Left ventricle myocardium superior (tissue), 1 donor: ENCODE measurements at places on chromosomes 6 and 20. TPM values are rescaled to one million over a fixed set of nuclear protein-coding genes. Genes with fewer than 3 reads are reported as not detected.
A peak's percentile ranks its signal among the peaks of the same experiment; 100 is the strongest.

The ATP6V1G2 gene
- total RNA-seq = 2.1 TPM

GRCh38 chr20:25272223-25273000 is 24.5 kb downstream of the PYGB start:
- DNase-seq = peak; percentile 23

- no peak for DNase-seq
These were observed 116.7 kb upstream of the PRSS16 start for GRCh38 chr6:27130668-27131428.

The KCNK16 gene
- total RNA-seq = not detected

DNA sequence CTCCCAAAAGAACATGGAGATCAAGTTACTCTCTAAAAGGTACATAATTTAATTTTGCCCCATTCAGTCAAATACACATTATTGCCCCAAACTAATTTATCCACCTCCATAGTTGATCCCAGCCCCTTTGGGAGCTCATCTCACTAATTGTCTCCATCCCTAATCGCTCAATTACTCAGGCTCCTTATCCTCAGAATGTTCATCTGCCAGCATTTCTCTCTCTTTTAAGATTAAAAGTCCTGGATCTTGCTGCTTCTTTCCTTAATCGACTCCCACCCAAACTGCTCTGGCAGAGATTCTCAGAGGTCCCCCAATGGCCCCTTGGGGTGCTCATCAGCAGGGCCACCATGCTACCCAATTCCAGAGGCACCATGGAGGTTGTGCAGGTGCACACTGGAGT is 18.4 kb upstream of the NNAT start:
- DNase-seq = no peak

- DNase-seq = no peak
These were observed 104.4 kb upstream of the SALL4 start for GRCh38 chr20:51906679-51907078.

DNA sequence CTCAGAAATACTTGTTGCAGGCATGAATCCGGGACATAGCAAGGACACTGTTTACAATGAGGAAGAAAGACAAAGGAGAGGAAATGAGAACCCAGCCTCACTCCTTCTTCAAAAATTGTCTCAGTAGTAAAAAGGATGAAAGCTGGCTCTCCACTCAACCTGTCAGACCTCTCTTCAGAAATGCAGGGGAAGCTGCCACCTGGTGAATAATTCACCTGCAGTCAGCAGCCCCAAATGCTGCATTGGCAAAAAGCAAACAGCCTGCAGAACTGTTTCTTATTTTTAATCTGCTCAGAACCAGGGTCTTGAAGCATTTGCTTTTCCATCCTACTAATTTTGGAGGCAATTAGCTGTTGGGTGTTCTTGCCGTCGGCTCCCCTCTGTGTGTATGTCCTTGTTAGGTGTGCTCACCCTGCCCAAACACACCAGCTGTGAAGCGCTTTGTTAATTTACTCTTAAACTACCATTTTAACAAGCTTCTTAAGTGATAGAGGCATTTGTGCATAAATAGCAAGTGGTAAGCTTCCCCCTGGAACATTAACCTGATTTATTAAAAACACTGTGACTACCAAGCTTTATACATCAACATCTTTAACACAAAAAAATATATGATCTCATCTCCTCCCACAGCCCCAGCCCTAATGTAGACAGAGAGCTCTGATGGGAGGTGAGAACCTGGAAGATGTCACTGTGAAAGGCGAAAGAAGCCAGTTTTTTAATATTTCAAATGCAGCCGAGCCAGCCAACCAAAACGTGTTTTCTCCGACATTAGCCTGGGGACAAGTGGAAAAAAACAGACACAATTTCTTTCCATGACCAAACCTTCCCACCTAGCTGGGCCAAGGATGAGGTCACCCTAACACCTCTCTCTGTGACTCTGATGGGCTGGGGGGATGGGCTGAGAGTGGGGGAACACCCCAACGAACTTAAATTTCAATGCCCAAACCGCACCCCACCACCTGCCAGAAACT is 451.0 kb upstream of the SULF2 start:
- no peak for DNase-seq

DNA sequence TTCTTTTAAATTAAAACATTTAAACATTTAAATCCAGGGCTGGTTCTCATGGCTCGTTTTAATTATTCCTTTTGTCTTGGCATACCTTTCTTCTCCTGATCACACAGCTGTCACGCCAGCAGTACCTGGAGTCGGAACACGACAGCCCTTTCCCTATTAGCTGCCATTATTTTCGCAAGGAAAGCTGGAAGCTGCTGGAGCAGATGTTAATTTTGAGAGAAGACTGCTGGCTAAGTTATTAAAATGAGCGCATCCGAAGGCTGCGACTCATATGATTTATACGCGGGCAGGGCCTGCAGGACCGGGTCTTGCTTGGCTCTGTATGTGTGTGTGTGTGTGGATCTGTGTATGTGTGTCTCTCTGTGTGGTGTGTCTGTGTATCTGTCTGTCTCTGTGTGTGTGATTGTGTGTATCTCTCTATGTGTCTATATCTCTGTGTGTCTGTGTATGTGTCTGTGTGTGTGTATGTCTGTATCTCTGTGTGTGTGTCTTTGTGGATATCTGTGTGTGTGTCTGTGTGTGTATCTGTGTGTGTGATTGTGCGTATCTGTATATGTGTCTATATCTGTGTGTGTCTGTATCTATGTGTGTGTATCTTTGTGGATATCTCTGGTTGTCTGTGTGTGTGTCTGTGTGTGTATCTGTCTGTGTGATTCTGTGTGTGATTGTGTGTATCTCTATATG is 191.5 kb downstream of the CDH4 start:
- no peak for DNase-seq

DNA sequence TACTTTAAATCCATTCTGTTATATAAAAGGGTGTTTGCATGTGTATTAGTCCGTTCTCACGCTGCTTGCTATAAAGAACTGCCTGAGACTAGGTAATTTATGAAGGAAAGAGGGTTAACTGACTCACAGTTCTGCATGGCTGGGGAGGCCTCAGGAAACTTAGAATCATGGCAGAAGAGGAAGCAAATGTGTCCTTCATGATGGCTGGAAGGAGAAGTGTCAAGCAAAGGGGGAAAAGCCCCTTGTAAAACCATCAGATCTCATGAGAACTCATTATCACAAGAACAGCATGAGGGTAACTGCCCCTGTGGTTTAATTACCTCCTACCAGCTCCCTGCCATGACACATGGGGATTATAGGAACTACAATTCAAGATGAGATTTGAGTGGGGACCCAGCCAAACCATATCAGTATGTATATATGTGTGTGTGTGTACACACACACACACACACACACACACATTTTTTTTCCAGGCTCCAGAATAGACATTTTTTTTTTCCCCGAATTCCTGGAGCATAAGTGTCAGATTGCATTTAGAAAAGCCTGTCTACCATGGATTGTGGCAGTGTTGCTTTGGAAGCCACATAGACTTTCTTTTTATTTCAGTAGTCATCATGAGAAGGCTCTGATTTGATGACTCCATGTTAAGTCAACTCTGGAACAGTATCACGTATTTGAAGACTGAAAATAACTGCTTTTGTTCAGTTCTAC is 31.5 kb downstream of the KDM1B start:
- no peak for DNase-seq

DNA sequence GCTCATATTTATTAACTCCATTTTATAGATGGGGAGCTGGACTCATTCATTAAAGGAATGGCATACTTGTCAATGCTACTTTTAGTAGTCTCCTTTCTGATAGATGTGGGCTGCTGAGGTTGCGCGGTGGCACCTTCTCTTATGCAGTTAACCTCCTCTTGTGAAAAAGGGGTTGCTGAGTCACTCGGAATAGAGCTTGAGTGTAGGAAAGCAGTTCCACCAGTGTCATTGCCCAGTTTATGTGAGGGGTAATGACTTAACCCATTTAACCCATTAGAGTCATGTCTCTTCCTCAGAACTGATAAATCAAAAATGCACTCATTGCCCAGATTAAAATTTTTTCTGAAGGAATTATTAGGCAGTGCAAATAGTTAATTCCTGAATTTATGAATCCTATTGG is 6.3 kb downstream of the MAPK14 start:
- no peak for DNase-seq

The RING1 gene
- 30.1 TPM for total RNA-seq

The EDEM2 gene
- total RNA-seq = 9.7 TPM

The OR2J2 gene
- total RNA-seq = not detected

GRCh38 chr6:127291495-127291894 is 24.8 kb downstream of the RNF146 start:
- DNase-seq = no peak

- DNase-seq = peak; percentile 85
These were observed 78.0 kb downstream of the PTPN1 start for GRCh38 chr20:50588034-50588736.

- DNase-seq = no peak
These were observed 9.8 kb upstream of the TASP1 start for GRCh38 chr20:13648291-13649228.

- no peak for DNase-seq
These were observed 496.7 kb downstream of the C6orf118 start for GRCh38 chr6:164812706-164813105.

- DNase-seq = no peak
These were observed 673 bp downstream of the CST7 start for GRCh38 chr20:24949756-24950127.

The SLC17A3 gene
- not detected for total RNA-seq

- DNase-seq = no peak
These were observed 46.3 kb upstream of the ENTPD6 start for GRCh38 chr20:25148982-25149846.

- DNase-seq = no peak
These were observed 4.5 kb upstream of the CPNE1 start for GRCh38 chr20:35669221-35669620.

The KATNA1 gene
- 9.5 TPM for total RNA-seq

The BPIFB4 gene
- total RNA-seq = not detected

- no peak for DNase-seq
These were observed 41.8 kb downstream of the GPR63 start for GRCh38 chr6:96795481-96795880.

The LSM2 gene
- total RNA-seq = 20.1 TPM

- DNase-seq = no peak
These were observed 207.5 kb downstream of the SMOC2 start for GRCh38 chr6:168648240-168649125.
